Stimulated activated CD4-positive, alpha-beta T cell treated with anti-CD3 and anti-CD28 coated beads, Interleukin-2, amount 100 ng/mL, for 4 hours (primary cell): ENCODE measurements at places on chromosomes 1 and 21.

- no peak for DNase-seq
These were observed 6.2 kb upstream of the TEX35 start for GRCh38 chr1:178506669-178507068.

DNA sequence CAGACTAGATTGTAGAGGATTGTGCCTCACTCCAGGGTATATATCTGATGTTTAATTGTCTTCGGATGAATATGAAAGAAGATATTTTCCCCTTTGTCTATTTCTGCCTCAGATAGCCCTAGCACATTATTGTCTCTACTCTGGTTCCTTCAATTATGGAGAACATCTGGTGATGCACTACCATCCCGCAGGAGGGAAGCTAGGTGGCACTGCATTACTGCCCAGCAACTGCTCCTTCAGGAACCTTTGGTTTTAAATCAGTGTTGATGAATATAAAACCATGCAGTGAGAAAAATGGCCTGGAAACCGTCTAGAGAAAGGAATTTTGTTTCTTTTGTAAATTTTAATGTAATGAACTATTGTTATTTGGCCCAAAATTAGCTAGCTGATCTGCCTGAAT, 68.5 kb downstream of the GPR88 start:
- no peak for DNase-seq

- DNase-seq, result no peak
These were observed 18.0 kb downstream of the INSRR start for GRCh38 chr1:156840898-156841279.

GRCh38 chr1:209989525-209989924, 51.5 kb downstream of the SYT14 start:
- DNase-seq, result no peak

DNA sequence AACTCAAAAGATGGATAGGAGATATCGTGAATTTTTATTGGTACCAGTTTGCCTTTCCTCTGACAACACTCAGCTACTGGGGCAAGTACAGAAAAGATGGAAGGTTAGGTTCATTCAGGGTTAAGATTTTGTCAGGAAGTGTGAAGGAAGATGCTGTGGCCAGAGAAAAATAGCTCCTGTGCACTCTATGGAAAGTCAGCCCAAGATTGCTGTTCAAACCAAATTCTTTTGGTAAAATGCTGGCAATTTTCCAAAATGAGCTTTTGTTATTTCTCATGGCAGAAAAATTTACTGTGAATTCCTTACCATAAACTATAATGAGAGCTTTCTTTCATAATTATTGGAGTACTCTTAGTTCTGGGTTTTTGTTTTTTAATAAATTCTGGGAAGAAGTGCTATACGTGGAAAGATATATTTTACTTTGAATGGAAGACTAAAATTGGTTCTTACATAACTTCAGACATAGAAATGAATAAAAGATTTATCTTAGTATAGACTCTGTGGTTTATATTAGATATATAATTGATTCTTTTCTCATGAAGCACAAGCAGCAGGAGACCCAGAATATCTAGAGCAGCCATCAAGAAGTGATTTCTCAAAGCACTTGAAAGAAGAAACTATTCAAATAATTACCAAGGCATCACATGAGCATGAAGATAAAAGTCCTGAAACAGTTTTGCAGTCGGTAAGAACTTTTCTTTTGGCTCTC, 112.2 kb downstream of the USP25 start:
- no peak for DNase-seq

- peak; percentile 35 for DNase-seq
These were observed 156.0 kb downstream of the RERE start for GRCh38 chr1:8661185-8662110.

DNA sequence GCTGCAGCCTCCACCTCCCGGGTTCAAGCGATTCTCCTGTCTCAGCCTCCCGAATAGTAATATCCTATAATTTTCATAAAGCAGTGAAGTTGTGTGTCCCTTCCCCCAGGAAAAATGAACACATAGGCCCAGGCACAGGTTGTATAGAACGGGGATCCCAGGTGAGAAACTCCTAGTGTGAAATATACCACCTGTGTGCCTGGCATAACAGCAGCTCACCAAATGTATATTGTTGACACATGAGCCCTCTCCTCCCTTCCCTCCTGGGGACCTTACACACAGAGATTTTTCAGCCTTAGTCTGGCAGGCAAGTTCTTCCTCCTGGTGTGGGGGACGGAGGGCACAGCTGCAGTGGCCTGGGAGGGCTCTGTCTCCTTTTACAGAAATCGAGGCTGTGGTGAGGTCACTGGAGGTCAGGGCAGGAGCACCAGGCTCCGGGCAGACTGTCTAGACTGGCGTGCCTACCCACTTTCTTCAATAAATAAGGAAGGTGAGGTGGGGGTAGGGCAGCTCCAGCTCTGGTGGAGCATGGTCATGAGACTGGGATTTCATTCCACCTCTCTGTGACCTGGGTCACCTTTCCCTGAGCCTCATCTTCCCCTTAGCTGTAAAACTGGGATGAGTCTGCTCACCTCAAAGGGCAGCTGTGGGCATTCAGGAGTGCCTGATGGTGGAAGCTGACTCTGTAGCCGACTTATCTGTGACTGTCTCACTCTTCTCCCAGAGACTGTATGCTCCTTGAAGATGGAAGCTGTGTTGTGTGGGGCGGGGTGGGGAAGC, 14.3 kb downstream of the RCC1 start:
- DNase-seq, result no peak

GRCh38 chr1:240350910-240351331, 259.2 kb downstream of the FMN2 start:
- DNase-seq, result no peak

DNA sequence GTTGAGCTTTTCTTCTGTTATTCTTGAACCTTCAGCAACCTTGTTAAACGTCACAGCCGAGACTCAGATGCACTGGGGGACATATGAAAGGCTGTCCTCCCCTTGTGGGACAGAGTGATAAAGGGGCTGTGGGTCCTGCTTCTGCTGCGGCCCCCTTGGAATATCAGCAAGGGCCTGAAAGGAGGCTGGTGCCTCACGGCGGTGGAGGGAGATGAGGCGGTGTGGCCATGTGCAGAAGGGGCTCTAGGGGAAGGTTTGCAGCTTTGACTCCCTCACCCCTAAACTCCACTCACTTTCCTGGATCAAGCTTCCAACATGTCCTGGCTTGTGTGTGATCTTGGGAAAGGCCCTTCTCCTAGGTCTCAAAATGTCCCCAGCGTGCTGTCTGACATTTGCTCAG, 270.7 kb upstream of the CSF3R start:
- DNase-seq, result no peak

DNA sequence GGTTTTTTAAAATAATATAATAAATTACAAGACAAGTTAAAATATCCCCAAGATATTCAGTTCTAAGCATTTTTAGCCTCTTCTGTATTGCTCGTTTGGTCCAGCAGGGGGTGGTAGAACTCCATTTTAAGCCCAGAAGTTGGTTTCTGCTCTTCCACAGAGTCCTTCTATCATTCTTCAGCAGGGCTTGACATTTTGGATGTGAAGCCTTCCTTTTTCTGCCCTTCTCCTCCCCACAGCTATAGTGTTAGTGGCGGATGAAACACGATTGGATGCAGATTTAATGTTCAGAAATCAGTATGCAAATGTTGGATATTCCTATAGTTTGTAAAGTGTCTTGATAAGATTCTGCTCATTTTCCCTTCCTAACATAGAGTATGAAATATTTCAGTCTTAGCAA, 1.4 kb downstream of the NCAM2 start:
- DNase-seq, result no peak

GRCh38 chr1:219324629-219325367, 151.1 kb downstream of the LYPLAL1 start:
- DNase-seq, result no peak

GRCh38 chr1:229599218-229599954, 26.5 kb downstream of the TAF5L start:
- no peak for DNase-seq

DNA sequence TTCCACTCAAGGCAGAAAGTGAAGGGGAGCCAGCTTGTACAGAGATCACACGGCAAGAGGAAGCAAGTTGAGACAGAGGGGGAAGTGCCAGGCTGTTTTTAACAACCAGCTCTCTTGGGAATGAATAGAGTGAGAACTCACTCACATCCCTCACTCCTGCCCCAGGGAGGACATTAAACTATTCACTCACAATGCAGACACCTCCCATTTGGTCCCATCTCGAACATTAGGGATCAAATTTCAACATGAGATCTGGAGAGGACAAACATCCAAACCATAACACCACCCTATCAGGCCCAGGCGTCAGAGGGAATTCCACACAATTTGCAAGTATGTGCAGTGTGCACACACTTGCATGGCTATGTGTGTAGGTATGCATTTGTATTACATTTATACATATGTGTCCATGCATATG, 62.7 kb downstream of the DMAP1 start:
- no peak for DNase-seq

DNA sequence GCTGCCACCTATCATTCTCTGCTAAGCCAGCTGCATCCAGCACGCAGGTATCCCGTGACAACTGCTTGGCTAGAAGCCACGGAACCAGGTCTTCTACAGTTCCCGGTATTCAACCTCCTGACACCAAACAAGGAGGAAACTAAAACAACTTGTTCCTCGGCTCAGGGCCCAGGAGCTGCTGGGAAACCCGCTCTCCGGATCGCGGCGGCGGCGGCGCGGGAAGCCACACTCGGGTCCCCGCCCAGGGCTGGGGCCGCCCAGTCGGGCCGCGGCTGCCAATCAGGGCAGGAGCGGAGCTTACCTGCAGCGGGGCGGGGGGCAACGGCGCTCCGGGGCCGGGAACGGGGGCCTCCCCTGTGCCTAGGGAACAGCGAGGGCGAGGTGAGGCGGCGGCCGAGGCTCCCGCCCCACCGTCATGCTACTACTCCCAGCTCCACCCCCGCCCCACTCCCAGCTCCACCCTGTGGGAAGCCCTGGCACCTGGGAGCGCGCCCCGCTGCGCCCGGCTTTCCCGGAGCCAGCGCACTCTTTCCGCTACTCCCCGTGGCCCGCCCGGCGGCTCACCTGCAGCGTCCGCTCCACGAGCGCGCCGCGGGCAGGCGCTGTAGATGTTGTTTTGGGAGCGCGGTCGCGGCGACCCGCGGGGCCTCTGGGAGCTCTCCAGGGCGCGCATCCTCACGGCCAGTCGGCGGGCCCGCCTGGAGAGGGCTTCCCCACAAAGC, 12.1 kb downstream of the IL24 start:
- DNase-seq, result no peak

GRCh38 chr1:217590598-217590997, 40.3 kb downstream of the GPATCH2 start:
- DNase-seq, result no peak

DNA sequence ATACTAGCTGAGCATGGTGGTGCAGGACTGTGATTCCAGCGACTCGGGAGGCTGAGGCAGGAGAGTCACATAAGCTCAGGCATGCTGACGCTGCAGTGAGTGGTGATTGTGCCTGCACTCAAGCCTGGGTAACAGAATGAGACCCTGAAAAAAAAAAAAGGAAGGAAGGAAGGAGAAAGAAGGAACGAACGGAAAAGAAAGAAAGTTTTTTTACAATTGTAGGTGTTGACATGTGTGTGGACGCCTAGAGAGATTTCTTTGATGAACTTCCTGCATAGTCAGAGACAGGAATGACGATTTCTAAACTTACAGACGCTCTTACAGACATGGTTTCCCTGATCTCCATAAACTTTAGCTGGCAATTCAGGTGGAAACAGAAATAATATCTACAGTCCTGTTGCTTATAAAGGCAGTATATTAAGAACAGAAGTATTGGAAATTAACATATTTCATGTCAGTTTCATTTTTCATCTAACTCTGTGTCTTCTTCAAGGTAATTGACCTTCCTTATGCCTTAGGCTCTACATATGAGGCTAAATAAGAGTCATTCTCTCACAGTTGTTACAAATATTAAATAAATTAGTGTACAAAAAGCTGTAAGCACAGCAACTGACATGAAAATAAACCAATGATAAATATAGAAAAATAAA, 4.1 kb downstream of the SAMSN1 start:
- DNase-seq, result no peak

DNA sequence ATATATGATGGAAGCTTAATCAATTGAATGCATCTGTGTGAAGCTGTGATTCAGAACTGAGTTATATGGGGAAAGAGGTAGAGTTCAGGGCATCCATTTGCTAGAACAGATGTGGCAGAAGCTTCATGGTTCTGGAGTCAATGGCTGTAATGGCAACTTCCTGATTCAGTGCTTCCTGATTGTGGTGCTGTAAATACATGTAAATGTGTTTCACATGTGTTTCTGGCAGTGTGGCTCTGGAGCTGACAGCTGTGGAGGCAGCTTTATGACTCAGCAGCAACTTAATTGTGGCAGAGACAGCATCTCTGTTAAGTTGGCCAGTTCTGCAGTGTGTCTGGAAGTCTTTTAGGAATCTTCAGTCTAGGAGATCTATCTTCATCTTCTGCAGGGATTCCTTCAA, 226.6 kb upstream of the ZRANB2 start:
- DNase-seq, result no peak

GRCh38 chr1:98761219-98761865, 99.8 kb downstream of the SNX7 start:
- DNase-seq, result no peak

- DNase-seq, result no peak
These were observed 21.2 kb downstream of the CRNN start for GRCh38 chr1:152392909-152393308.
